Cortex of kidney (tissue), 1 donor: ENCODE measurements at places on chromosomes 3 and 15.

GRCh38 chr3:78462021-78462420 is 1305.8 kb downstream of the ROBO1 start:
- no peak for DNase-seq

DNA sequence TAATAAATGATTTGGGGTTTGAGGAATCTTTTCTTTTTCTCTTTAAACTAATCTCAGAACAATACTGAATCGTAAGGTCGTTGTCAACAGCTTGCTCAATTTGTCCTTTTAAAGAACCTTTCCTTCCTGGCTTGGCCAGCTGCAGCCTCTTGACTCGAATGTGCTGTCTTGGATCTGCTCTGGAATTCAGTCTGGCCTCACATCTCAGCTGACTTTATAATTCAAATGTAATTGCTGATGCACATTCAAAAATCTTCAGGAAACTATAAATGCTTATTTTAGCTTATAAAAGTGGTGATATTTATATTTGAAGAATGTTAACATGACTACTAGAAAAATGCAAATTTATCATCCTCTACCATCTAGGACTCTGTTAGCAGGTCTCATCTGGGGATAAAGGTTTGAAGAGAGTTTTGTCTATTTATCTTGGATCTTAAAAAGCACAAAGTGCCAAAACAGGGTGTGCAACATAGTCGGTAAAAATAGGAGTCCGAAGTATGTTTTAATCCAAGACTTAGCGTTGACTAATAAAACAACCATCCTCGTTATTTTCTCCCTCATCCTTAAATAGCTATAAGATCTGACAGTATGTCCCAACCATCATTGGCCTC is 1035.2 kb downstream of the MCTP2 start:
- no peak for DNase-seq

- no peak for DNase-seq
Measured at GRCh38 chr15:90895571-90896117, 7.5 kb upstream of the MAN2A2 start.

GRCh38 chr3:184354121-184354728 is 7.2 kb downstream of the CLCN2 start:
- DNase-seq, result no peak

DNA sequence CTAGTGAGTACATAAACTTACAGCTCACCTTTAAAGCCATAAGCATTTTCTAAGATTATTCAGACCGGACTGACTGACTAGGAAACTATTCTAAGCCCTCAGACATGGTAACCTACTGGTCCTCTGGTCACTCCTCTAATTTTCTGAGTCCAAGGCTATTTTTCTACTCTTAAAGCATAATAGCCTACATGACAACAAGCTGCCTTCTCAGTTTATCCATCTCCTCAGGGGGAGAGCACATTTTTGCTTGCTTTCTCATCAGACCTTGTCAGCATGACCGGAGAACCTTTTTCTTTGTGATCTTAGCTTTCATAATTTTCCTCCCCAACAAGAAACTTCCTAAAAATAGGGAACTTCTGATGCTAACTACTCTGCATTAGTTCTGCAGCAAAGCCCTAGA is 38.4 kb downstream of the UBP1 start:
- DNase-seq, result no peak

DNA sequence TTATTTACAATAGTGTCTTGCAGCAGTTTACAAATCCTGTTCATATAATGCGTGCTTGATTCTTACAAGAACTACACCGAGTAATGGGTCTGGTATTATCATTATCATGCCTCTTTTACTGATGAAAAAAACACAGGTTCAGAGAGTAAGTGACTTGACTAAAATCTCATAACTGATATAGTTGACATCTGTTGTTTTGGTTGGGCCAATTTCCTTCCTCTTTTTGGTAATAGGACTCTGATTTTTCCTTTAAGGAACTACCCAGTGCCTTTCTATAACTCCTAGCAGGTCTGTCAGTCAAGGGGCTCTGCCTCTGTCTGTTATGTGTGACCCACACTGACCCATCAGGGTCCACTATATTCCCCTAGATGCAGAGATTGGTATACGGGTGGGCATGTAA is 14.6 kb upstream of the BLOC1S6 start:
- DNase-seq, result no peak

DNA sequence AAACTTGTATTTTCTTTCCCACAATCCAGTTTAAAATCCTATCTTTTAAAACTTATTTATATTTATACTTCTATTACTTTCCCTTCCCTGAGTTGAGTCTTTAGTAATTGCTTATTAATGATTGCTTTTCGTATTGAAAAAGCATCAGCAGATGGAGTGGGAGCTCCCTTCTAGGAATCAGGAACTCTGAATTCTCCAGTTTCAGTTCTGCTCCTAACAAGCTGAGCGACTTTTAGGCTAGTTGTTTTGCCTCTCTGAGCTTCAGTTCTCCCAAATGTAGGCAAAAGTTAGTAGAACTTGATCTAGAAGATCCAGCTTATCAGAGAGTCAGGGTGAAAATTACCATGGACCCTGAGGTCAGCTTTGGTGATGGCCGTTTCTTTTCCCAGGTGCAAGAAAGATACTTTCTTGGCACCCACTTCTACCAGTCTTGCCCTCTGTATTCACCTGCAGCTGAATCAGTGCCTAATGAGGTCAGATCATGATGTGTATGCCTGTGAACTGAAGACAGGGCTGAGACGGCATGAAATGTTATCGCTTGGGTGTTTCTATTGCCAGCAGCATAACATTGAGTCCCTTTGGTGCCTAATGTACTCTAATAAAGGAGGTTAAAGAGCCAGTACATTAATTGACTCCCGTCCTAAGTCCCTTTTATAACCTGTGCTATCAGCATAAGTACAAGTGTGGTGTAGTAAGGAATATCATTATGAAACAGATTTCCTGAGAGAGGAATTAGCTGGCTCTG is 194.5 kb upstream of the TBC1D5 start:
- DNase-seq, result no peak

DNA sequence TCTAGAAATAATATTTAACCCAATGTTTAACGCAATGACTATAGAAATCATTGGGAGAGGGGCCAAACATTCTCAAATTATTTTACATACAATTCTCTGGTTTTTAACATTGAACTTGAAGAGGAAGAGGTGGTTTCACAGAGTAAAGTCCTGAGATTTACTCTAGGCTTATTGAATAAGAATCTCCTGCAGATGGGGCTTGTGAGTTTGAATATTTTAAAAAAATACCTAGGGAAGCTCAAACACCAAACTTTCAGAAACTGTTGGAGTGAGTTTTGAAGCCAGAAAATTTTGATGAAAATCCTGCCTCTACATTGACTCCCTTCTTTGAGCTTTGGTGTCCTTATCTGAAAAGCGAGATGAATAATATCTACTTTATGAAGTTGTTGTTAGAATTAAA is 906.6 kb downstream of the TUSC7 start:
- DNase-seq, result no peak

GRCh38 chr3:57079474-57079831 is 19.0 kb downstream of the SPATA12 start:
- DNase-seq, result no peak

DNA sequence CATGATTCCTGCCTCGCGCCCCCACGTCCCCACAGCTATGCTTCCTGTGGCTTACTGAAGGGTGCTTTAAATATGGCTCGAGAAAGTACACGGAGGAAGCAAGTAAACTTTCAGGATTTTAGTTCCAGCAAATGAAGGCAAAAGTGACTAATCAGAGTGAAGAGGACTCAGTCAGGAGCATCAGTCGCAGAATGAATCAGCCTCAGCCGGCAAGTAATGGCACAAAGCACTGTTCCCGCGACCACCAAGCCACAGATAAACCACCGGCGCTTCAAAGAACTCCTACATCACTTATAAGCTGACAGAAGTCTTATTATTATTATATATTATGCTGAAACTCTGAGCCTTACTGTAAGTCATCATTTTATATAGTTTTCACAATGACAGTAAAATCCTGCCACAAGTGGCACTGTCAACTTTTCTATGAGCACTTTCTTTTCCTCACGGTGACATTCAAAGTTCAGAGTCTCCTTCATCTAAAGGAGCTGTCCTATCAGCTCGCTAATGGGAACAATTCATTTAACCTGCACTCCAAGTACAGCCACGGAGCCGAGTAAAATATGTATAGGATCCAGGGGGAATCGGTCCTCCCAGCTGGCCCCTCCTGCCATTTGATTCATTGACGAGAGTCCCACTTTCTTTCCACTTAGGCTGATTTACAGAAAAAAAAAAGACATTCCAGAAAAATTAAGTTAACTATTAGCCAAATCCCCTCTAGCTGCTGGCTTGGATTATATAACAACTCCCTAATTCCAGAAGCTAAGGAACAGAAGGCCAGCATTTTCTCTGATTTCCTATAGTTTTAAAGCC is 217.0 kb upstream of the ICE2 start:
- no peak for DNase-seq

DNA sequence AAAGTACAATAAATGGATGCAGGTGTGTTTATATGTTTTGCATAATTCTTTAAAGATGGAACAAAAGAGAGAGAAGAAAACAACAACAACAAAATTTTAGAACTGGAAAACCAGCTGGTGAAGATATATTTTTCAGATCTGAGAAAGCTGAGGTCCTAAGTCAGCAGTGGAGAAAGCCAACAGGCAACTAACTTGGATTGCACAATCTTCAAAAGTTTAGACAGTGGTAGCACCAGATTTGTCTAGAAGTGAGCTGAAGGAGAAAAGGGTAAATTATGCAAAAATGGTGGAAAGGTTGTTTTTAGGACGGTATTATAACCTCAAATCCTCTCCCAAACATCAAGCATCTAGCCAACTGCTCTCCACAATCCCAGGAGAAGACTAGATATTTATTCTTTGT is 17.0 kb downstream of the FGF12 start:
- no peak for DNase-seq

DNA sequence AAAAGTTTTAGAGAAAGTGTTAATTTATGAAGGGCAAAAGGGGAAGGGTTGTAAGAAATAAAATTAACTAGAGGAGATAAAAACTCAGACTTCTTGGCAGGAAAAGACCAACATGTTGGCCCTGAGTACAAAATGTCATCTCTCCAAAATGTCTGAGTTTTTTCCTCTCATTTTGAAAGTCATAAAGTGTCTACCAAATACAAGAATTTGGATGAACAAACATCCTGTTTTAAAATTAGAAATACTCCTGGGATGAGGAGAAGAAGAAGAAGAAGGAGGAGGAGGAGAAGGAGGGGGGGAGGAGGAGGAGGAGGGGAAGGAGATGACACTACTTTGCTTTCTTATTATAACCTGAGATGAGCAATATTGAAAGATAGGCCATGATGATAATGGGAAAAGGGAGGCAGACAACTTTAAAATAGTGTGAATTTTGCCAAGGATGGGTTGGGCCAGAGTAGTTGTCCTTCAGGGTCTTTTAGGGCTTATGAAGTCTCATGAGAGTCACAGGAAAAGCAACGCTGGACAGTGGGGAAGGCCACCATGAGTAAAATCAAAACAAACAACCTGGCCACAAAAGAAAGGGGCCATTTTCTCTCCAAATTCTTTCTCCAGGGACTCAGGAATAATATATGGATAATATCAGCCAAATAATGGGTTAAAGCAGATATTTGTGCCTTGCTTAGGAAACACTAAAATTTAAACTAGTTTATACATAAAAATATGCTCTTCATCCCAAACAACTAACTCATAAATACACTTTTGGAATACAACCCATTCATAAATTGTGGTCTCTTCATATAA is 632.9 kb downstream of the EPHA3 start:
- no peak for DNase-seq

GRCh38 chr3:8835385-8835784 is 66.0 kb upstream of the OXTR start:
- no peak for DNase-seq

GRCh38 chr3:168470380-168470779 is 374.7 kb upstream of the GOLIM4 start:
- no peak for DNase-seq

- no peak for DNase-seq
Measured at GRCh38 chr3:46898321-46899150, 21.0 kb downstream of the PTH1R start.

DNA sequence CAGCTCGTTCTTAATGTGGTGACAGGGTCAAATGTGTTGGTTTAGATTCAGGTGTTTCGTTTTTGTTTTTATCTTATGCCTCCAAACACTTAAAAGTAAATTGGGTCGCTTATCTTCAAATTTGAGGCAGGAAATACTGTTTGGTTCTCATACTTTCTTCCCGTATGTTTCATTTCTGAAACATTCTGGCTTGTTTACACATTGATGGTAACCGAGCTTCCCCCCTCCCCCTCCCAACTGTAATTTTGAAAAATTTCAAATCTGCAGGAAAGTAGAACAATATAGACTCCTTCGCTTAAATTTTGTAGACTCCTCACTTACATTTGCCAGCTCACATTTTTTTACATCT is 64.9 kb downstream of the CMTM8 start:
- DNase-seq, result no peak

DNA sequence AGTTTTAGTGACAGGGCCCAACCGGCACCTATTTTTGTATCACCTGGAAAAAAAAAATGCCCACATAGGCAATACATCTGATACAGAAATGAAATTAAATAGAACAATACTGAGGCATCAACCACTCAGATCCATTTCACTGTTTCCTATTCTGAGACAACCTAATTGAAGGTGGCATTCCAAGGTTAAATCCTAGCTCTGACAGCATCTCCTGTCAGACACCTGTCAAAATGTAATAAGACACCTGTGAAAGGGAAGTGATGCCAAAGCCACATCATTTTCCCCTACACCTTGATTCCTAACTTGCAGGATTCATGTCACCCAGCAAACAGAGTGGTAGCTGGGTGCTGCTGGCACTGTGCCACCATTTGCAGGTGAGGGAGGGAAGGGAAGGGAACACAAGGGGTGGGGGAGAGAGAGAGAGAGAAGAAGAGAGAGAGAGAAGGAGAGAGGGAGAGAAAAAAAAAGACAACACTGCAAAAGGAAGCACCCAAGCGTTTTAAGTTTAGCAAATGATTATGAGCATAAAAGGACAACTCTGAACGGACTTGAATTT is 1044.6 kb upstream of the CFAP20DC start:
- DNase-seq, result no peak

GRCh38 chr3:138686771-138687221 is 78.2 kb downstream of the FAIM start:
- DNase-seq, result no peak

- no peak for DNase-seq
Measured at GRCh38 chr3:69425249-69425648, 39.4 kb upstream of the FRMD4B start.

GRCh38 chr3:122665226-122665786 is 15.3 kb upstream of the PARP14 start:
- DNase-seq, result no peak

- DNase-seq, result no peak
Measured at GRCh38 chr3:12832350-12833221, 8.8 kb downstream of the RPL32 start.

GRCh38 chr15:66401130-66402021 is 14.7 kb downstream of the MAP2K1 start:
- DNase-seq, result no peak

DNA sequence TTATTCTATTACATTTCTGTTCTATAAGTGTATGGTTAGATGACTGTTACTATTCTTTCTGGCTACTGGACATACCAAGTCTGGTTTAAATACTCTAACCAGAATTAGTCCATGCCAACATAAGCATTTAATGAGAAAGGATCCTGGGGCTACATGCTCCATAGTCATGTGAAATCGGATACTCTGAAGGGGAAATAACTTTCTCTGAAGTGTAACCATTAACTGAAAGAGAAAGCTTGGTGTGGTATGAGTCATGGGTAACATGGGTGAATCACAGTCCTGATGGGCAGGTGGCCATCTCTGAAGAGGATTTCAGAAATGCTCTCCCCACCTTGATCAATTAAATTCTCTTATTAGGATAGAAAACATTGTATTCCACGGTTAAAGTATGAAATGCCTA is 69.4 kb downstream of the FHIT start:
- DNase-seq, result no peak
